NCI-H1417 (cell line): ENCODE measurements at places on chromosomes 5 and 9.
A peak's percentile ranks its signal among the peaks of the same experiment; 100 is the strongest.

DNA sequence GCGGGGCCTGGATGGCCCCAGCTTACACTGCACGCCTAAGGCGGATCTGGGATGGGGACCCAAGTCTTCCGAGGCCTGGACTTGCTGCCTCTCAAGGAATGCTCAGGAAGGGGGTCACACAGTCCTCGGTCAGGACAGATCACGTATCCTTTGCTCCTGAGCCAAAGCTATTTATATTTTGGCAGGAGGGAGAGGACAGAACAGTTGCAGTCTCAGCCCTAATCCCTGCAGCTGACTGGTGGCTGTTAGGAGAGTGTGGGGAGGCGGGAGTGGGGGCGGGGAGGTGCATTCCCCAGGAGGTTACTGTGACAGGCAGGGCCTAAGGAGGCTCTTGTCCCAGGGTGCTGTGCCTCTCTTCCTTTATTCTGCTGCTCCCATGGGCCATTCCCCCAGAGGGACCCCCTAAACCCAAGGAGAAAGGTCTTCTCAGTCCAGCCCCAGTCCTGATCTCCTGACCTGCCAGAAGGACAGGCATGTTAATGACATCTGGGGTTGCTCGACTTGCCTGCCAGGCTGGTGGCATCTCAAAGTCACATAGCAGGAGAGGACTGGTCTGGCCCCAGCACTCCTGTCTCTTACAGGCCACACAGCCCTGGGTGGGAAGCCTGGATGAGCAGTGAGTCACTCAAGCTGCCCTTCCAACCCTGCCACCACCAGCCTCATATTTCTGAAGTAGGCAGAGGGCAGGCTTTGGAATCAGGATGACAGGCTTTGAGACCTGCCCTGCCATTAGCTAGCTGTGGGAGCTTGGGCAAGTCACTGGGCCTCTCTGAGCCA lies 51.9 kb downstream of the COL27A1 start:
- DNase-seq: no peak

GRCh38 chr5:18202164-18202563 lies 567.9 kb downstream of the TAF11L14 start:
- no peak for DNase-seq

DNA sequence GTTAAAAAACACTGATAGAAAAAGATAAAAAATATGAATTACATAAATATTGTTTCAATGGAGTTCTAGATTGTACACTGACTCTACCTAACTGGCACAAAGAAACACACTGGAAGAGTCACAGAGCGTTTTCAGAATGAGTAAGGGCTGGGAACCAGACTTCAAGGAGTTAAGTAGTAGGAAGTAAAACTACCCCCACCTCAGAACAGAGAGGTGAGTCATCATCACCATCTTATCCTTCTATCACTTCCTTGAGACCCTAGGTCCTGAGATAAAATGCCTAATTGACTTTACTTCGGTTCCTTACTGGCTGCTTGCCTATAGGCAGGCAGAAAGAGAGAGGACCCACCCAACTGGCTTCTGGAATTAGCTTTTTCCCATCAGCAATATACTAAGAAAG lies 79.7 kb downstream of the ELAVL2 start:
- DNase-seq: no peak

GRCh38 chr5:180389252-180390101 lies 36.3 kb upstream of the GFPT2 start:
- DNase-seq: no peak

GRCh38 chr9:68443624-68444023 lies 87.2 kb downstream of the PGM5 start:
- DNase-seq: no peak

- no peak for DNase-seq
These were observed 81.3 kb downstream of the IZUMO3 start for GRCh38 chr9:24464319-24464951.

DNA sequence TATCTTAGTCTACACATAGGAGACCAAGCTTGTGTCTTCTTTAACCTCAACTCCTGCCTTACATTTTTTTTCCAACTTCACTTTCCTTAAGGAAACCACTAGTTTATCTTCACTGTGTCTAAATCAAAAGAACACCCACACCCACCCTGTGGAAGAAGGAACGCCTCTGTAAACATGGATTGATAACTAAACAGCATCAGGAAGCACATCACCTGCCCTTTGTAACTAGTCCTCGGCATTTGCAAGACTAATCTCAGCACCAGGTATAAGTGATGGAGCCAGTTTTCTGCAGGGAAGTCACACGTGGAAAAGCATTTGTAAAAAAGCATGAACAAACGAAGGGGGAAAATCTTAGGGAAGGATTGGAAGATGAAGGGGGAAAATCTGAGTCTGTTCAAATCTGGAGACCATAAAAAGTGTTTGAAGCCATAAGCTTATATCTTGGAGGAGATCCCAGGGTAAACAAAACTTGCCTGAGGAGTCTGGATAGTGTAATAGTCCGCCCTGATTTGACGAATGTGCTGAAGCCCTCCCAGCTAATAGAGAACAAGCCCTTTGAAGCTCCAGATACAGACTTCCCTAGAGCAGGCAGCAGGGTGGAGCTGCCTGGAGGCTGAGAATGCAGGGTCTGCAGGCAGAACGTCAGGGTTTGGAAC lies 117.3 kb upstream of the LHFPL2 start:
- DNase-seq: no peak

DNA sequence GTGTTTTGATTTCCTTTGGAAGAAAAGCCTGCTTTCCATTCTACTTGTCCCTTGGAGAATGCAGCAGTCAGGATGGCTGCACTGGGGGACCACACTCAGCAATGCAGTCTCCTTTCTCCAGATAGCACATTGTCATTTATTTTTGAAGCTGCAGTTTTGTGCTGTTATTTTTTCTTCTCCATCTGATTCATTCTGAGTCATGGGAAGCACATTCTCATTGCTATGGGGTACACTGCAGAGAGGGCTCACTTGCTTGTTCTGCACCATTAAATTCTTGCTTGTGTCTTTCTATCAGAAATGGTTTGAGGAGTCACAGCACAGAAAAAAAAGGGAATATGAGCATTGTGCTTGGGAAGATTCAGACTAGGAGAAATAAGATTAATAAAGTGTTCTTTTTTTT lies 39.7 kb upstream of the POC5 start:
- DNase-seq: no peak

GRCh38 chr9:113992994-113993393 lies 85.1 kb downstream of the AMBP start:
- no peak for DNase-seq

DNA sequence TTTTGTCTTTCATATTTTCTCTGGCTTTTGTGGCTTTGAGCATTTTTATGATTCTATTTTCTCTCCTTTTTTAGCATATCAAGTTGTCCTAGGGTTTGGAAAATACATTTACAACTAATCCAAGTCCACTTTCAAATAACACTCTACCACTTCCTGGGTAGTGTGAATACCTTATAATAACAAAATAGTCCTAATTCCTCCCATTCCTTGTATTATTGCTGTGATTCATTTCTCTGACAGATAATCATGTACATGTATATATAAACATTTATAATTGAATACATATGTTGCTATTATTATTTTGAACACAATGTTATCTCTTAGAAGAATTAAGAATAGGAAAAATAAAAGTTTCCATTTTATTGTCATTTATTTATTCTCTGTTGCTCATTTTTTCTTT lies 14.9 kb upstream of the ADAM19 start:
- DNase-seq: no peak

- peak; percentile 47 for DNase-seq
These were observed 16.2 kb downstream of the ROPN1L start for GRCh38 chr5:10457682-10458574.

- DNase-seq: no peak
These were observed 2258.8 kb upstream of the WWC1 start for GRCh38 chr5:166032601-166033000.

DNA sequence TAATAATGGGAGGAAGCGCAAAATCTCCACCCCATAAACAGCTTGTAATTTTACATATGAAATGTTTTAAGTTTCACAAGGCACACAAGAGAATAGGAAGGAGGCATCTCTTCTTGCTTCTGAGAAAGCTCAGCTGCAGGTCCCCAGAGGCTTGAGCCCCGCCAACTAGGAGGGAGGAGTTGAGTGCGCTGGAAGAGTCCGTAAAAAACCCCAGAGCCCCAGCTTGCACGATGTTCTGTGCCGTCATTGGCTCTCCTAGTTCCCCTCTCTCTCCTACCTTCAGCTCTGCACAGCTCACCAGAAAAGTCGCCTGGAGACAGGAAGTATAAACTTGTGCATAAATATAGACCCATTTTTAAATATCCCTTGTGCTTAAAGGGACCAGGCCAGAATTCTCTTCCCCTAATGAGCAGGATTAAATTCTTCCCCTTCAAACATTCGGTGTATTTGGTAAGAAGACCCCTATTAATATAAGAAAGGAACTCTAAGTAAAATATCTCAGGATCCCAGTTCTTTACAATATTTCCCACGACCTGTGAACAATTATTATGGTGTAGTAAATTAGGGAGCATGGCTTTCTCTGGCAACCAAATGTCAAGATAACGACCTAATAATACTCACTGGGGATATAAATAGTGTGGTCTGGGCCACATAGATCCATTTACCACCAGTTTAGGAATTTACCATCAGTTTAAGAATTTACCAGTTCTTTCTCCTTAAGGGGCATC lies 13.7 kb downstream of the GLRX start:
- no peak for DNase-seq

- peak; percentile 9 for DNase-seq
These were observed 33.6 kb downstream of the CSNK1A1 start for GRCh38 chr5:149517461-149518122.

GRCh38 chr5:158349987-158350386 lies 491.0 kb upstream of the CLINT1 start:
- DNase-seq: no peak

DNA sequence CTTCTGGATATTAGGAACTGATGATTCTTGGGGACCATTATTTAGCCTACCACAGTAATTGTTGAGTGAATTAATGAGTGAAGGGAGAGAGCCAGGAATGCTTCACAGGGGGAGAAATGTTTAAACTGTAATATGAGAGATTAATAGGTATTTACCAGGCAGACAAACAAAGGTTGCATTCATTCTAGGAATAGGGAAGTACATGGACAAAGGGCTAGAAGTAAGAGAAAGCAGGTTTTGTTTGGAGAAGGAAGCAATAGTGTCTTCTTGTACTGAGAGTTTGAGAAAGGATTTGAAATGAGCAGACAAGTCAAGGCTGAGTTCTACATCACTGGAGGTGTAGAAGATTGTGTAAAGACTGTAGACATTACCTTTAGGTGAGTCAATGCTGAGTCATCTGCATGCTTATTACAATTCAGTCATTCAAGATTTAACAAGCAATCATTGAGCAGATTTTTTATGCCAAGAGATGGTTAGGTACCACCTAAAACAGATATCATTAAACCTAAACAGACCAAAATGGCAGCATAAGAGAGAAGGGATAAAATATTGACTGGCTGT lies 8.0 kb downstream of the TAF1L start:
- no peak for DNase-seq

DNA sequence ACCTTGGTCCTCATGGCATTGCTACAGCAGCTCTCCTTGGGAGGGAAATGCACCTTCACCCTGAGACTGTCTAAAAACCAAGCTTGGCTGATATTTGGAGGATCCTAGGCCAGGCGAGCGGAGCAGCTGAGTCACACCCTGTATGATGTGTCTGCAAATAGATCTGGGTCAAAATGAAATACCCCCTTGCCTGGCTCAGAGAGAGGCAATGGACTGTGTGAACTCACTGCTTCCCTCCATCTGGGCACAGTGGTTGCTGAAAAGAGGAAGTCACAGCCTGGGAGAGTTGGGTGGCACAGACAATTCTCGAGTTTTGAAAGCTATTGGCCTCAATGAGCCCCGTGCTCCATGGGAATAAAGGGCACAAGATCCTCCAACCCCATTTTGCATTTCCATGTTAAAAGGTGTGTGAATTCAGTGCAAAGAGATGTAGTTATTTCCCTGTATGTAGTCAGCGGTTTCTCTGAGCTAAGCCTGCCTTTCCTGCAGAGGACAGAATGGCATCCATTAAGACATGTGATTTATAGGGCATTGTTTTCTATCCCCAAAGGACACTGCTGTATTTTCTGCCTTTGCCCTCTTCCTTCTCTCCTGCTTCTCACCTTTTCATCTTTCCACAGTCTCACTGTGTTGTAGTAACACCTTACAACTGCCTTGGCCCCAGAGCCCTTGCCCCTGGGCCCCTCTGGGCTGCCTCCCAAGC lies 177.2 kb downstream of the GADD45G start:
- no peak for DNase-seq

DNA sequence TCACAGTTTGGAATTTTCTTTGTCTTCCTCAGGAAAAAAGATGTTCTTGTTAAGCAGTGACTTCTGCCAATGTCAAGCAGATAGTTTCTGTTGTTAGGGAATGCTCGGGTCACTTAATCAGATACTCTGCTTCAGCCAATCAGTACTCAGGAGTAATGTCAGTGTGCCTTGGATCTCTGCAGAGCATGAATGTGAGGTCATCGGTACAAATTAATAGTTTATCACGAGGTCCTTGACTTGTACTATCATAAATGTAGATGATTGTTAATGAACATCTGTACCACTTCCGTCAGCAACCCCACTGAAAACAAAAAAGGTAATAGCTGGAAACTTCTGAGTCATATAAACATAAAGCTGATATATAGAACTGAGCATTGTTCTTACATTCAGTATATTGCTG lies 73.6 kb downstream of the FBXL7 start:
- DNase-seq: no peak

- DNase-seq: no peak
These were observed 175.0 kb upstream of the ISL1 start for GRCh38 chr5:51208296-51208695.

DNA sequence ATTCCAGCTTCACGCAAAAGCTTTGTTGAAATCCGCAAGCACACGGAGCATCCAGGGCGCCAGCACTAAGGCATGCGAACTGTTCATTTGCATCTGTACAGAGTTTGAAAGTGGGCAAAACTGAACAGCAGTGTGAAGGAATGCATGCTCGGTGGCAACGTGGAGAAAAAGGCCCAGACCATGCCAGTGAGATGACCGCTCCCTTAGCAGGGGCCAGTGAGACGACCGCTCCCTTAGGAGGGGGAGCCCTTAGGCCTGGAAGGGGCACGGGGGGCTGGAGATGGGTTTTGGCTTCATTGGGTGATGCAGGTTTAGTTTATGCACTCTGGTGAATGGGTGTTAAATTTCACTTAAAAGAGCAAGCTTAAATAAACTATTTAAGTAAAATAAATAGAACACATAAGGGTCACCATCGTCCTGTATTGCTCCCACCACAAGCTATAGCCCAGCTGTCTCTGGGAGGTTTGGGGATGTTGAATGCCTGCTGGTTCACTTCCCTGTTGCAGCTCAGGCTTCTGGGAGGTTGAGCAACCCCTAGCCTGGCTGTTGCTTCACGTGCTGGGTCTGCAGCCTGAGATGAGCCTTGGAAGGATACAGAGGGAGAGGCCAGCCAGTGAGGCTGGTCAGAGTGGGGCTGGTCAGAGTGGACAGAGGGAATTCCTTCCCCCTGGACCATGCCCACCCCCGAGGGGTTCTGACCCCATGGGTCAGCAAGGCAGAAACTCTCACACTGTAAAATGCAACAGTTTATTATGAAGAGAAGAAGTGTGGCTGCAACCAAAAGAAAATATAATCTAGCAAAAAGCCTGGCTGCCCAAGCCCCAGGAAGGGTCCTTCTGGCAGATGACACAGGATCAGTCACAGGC lies 4.6 kb upstream of the FCN1 start:
- no peak for DNase-seq

DNA sequence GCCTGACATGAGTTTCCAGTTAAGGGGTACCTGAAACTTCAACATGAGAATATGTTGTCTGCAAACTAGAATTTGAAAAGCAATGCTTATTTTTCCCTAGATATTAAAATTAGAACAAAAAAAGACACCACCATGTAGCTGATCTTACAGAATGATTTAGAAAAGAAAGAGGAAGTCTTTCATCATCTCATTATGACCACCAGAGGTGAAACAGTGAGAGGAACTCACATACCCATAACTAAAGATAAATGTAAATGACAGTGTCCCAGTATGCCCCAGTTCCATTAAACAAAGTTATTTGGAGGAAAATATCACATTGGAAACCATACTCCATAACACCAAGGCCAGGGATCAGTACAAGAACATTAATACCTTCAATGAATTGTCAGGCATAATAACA lies 6.9 kb downstream of the TAF7 start:
- no peak for DNase-seq
